ENCODE measurements at places on chromosomes 1 and 21.

DNA sequence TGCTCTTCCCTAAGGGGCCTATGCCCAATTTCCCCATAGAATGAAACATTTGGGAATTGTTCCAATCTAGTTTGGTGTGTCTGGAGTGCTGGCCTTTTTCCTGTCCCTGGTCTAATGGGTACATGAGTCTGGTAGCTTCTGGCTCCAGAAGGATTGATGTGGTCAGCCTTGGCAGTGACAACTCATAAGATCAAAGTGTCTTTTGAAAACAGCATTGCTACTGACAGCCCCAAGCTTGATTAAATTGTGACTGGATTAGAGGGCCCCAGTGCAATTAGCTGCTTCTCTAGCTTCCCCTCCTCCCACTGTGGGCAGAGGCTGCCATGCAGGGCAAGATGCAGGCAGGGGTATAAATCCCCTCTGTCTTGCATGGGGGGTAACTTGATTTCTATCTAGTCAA is 130.9 kb downstream of the UCK2 start:
- no peak for DNase-seq

DNA sequence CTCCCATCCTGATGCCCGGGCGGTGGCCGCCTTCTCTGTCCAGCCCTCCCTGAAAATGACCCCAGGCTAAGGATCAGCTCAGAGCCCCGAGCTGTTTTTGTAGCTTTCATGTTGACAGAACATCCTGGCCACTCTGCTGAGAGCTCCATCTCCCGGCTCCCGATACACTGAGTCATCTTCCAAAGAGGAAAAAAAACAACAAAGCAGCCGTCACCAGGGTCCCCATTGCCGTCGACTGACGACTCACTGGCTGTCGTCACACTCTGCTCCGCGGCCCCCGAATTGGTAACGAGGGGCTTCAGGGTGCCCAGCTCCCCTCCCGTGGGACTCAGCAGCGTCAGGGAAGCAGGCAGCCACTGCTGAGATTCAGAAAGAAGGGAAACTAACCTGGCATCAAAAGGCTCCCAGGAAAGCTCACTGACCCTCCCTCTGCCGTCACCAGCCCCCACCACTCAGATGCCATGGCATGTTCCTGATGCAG is 67.2 kb downstream of the CD46 start:
- peak; percentile 77 for DNase-seq

- no peak for DNase-seq
Observed at GRCh38 chr1:169680377-169681019, 30.9 kb downstream of the SELL start.

DNA sequence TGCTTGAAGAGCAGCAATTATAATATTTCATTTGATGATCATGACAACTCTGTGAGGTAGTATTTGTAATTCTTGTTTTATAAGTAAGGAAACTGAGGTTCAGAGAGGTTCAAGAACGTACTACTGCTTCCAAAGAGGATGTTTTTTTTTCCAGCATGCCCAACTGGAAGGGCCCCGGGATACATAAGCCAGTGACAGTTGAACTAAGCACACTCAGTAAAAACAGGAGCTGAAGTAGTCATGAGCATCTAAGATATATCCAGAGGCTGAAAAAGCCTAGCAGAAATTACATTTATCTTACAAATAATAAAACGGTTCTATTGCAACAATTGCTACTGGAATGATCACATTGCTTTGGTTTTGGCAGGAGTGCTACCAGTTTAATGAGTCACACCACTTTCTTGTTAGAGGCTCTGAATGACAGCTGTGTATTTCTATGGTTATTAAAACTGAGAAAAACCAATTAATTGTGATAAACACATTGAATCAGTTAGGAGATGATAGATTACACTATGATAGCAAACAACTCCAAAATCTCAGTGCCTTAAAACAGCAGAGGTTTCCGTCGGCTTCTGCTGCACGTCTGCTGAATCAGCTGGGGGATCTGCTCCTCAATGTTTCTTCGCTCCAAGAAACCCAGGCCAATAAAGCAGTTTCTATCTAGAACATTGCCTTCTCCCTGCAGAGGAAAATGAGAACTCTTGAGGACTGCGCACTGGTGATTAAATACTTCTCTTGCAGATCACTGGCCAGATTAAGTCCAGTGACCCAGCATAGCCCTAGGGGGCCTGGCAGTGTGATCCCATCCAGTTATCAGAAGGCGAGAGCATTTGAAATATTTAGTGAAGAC is 522.7 kb downstream of the PLPP3 start:
- DNase-seq: peak; percentile 61

- DNase-seq: peak; percentile 7
Observed at GRCh38 chr1:64663668-64664067, 81.2 kb upstream of the RAVER2 start.

GRCh38 chr1:13538832-13539231 is 25.0 kb upstream of the LRRC38 start:
- no peak for DNase-seq

DNA sequence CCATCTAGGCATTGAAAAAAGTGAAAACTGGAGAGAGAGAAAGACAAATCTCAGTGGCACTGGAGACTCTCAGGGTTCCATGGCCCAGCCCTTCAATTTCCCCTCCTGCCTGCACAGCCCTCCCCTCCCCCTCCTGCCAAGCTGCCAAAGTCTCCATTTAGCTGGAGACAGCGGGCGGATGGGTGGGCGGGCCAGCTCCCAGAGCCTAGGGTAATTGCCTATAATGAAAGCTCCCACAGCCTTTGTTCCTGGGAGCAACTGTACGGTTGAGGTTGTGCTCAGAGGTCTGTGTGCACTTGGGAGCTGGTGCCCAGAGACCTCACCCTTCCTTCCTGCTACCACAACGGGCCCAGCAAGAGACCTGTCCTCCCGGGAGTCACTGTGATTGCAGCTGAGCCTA is 89.6 kb downstream of the NAV1 start:
- DNase-seq: no peak

DNA sequence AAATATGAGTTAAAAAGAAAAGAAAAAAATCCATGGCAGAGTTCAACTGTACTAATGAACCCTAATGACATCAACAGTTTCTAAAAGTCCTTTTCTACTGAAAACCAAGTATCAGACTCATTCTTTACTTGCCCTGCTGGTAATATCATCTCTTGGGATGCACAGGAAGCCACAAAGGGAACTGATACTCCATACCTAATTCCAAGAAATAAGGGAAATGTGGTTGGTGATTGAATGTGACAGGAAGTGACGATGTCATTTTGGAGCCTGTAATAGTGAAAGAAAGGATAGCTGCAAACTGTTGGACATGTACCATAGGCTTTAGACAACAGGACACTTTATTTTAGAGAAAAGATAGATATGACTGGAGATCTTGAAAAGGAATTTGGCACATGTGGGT is 98.7 kb upstream of the VAV3 start:
- no peak for DNase-seq

DNA sequence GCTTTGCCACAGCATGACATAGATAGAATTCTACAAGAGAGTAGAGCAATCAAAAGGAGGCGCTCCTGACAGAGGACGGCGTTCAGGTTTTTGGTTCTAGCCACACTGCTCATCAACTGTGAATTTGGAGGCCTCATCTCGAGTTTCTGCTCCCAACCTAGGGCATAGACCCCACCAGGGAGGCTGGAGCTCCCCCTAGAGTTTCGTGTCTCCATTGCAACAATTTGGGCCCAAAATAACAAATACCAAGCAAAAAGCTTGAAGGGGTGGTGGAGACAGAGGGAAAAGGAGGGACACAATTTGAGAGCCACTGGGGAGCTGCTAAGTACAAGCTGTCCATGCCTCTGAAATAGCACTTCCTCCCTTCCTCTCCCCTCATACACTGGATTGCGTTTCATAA is 297.0 kb downstream of the GPATCH2 start:
- DNase-seq: peak; percentile 51

DNA sequence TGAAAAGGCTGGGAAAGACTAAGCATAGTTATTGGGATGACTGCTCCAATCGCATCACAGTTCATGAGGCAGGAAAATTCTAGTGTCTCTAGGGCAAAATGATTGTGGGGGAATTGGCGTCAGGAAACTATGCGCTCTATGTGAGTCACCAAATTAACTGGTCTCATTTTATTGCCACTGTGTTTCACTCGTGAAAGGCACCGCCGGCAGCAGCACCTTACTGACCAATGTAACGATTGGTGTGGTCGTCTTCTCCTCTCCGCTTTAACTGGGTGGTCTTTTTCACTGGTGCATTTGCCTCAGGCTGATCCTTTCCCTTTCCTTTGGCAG is 83.5 kb downstream of the SPAG17 start:
- no peak for DNase-seq

- no peak for DNase-seq
Observed at GRCh38 chr1:28577738-28578536, 14.1 kb upstream of the RAB42 start.

DNA sequence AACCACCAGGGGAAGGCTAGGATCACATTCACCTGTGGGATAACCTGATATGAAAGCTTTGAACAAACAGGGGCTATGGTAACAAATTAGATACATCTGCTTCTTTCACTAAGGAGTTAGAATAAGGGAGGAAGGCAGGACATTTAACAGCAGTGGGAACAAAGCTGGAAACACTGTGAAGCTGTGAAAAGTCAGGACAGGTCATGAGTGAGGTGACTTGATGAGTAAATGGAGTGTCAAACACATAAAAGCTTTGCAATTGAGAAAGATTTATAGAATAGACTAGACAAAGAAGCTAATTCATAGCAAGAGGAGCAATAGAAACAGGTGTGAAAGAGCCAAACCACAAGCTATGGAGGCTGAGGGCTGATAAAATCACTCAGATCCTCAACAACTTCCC is 110.0 kb downstream of the ASTN1 start:
- no peak for DNase-seq

GRCh38 chr1:47616036-47616435 is 178.2 kb downstream of the FOXD2 start:
- no peak for DNase-seq

DNA sequence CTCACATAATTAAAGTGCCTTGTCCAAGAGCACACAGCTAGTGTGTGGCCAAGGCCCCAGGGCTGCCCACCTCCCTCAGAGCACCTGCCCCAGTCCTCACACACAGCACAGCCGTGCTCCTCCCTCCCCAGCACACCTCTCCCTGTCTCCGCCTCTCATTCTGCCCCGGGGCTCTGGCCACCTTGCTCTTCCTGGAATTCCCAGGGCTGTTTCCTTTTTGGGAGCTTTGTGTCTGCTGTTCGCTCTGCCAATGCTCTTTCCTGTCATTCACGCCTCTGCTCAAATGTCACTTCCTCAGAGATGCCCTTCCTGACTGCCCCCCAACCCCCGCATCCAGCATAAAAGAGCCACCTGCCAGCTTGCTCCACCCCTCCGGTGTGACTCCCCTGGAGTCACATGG is 13.3 kb downstream of the SLC6A17 start:
- no peak for DNase-seq

DNA sequence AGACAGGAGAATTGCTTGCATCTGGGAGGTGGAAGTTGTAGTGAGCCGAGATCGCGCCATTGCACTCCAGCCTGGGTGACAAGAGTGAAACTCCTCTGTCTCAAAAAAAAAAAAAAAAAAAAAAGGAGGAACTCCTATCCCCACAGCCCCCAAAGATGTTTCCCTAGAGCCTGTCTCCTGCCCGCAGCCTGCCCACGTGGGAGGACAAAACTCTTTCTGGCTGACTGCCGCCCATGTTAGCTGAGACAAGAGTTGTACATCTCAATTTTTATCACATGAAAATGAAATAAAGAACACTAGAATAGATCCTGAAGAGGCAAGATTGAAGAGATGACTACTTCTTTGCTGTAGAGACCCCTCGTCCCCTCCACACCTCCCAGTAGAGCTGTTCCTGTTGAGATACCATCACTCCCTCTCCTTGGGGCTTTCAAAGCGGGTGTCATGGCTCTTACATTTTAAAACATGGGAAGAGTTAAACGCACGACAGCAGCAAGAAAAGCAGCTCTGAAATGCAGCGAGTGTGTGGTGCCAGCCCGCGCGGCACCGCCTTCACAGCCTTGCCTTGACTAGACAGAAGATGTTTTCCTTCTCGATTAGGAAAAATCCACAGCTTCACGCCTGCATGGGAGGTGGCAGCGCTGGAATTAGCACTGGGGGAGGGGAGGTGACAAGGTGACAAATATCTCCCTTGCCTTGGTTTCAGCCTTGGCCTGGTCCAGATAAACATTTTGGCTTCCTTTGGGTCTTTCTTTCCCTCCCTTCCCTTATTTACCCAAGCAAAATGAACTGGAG is 253.4 kb upstream of the CSF3R start:
- no peak for DNase-seq

DNA sequence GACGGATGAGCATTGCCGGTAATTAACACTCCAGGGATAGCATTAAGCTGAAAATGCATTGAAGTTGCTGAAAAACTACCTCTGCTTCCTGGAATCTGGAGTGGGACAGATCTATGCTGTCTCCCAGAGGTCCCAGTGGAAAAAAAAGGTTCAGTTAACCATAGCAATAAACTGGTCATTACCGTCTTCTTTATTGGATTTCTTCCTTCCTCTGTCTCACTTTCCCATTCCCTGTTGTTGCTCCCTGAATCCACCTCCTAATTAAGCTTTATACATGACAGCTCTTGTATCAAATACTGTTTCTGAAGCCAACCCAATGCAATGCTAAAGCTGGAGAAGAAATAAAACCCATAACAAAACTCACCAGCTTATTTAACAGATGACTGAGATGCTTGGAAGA is 1805.9 kb downstream of the NCAM2 start:
- DNase-seq: no peak

GRCh38 chr1:30084909-30085571 is 638.3 kb downstream of the MATN1 start:
- DNase-seq: no peak

GRCh38 chr1:181140398-181140797 is 51.9 kb downstream of the IER5 start:
- no peak for DNase-seq

DNA sequence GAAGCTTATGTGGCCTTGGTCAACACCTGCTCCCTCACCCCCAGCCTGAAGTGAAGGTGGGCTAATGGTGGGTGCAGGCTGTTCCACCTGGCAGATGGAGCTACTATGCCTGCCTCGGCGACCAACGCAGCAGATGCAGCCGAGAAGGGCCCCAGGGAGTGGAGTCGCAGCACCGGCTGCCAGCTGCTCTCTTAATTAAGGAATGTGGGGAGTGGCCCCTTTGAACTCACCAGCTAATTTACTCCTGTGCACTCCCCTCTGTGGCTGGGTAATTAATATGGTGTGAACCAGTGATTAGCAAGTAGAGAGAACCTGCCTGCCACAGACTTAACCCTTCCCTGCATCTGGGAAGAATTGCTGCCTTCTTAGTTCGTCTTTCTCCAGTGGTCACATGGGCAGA is 3.3 kb upstream of the SLAMF8 start:
- DNase-seq: no peak
